Hindlimb muscle (tissue), 1 donor: ENCODE measurements at places on chromosomes 4 and X.

- DNase-seq, result no peak
Measured at GRCh38 chr4:173466101-173466500, 63.9 kb downstream of the HAND2 start.

DNA sequence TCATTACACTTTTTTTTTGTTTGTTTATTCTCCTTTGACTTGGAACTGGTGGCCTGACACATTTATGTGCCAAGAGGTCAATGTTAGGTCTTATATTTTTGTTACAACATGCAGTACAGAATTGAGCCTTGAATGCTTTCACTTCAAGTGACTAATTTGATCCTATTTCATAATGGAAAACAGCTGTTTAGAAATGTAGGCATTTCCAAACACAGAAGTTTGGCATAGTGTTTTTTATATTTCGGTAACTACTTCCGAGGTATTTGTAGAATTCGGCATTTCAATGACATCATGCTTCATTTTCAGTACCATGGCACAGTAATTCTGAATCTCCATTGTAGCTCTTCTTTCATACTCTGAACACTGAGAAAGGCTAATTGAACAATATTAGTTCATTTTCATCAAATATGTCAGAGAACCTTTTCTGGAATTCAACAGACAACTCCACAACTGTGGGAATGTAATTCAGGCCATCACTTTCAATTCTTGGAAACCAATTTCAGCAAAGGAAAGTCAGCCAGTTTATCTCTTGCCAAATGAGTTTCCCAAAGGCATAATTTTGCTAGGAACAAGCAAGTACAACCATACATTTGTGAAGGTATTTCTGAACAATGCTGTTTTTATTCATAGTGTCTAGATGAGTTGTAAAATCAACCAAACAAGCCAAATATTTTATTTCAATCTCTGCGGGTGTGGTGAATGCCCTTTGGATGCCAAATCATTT is 11.4 kb downstream of the FAM120C start:
- DNase-seq, result peak; percentile 6

GRCh38 chr4:87103691-87104187 is 116.7 kb downstream of the KLHL8 start:
- DNase-seq, result no peak

DNA sequence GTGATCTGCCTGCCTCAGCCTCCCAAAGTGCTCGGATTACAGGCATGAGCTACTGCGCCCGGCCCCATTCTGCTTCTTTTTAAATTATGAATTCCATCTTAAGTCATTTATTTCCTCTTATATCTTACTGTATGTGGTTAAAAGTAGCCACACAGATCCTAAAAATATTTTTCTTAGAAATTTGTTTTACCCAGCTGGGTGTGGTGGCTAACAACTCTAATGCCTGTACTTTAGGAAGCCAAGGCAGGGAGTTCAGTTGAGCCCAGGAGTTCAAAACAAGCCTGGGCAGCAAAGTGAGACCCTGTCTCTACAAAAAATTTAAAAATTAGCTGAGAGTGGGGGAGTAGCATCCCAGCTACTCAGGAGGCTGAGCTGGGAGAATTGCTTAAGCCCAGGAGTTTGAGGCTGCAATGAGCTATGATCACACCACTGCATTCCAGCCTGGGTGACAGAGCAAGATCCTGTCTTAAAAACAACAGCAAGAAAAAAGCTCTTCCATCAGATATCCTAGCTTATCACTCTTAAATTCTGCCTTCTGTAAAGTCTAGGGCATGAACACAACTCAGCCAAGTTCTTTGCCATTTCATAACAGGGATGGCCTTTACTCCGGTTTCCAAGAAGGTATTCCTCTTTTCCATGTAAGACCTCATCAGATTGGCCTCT is 15.1 kb upstream of the AFF1 start:
- DNase-seq, result no peak

DNA sequence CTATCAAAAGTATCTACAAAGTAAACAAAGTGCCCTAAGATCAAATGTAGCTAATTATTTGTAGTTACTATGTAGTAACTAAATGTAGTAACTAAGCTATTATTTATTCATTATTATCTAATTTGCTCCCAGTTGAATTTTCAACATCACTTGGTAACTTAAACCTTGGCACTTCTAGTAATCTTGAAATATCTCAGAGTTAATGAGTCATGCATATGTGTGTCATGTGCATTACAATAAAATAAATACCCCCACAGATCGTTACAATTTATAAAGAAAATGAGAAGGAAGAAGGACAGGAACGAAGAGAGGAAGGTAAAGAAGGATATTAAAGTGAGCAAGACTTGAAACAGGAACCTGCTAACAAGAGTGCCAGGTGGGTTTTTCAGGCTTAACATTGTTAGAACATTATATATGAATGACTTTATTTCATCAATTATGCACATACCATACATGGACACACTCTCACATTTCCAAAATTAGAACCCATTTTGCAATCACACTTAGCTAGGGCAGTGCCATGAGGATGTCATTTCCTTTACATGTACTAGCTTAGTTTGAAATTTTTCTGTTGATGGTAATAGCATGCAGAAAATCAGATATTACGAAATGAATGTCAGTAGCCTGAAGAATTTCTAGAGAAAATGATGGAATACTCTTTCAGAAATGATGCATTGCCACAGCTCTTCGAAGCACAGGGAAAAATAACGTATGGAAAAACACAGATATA is 1670.4 kb upstream of the AGA start:
- DNase-seq, result no peak

DNA sequence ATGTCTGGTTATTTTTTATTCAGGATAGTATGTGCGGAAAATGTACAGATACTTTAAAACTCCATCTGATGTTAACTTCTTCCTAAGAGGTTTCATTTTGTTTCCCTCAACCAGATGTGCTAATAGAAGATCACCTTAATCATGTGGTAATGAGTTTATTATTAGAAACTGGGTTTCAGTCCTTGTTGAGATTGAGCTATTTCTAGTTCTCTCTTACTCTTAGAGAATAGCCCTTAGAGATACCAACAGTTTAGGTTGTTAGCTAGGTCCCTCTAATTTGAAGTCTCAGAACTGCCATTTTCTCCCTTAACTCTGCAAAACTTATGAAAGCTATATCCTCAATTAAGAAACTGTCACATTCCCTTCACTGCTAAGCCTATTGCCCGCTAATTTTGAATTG is 13.0 kb downstream of the FAM47A start:
- DNase-seq, result no peak

- peak; percentile 82 for DNase-seq
Measured at GRCh38 chr4:86593688-86594558, at the start of gene PTPN13. TSS of gene PTPN13 (plus strand) at chr4:86594315. CDS start at chr4:86635257, 40,942 bp downstream.
